ENCODE measurements at places on chromosomes 6 and 20.

- no peak for DNase-seq
These were observed 22.1 kb downstream of the ARMC2 start for GRCh38 chr6:108870357-108870756.

GRCh38 chr6:128062882-128063603 is 162.2 kb upstream of the THEMIS start:
- DNase-seq, result no peak

DNA sequence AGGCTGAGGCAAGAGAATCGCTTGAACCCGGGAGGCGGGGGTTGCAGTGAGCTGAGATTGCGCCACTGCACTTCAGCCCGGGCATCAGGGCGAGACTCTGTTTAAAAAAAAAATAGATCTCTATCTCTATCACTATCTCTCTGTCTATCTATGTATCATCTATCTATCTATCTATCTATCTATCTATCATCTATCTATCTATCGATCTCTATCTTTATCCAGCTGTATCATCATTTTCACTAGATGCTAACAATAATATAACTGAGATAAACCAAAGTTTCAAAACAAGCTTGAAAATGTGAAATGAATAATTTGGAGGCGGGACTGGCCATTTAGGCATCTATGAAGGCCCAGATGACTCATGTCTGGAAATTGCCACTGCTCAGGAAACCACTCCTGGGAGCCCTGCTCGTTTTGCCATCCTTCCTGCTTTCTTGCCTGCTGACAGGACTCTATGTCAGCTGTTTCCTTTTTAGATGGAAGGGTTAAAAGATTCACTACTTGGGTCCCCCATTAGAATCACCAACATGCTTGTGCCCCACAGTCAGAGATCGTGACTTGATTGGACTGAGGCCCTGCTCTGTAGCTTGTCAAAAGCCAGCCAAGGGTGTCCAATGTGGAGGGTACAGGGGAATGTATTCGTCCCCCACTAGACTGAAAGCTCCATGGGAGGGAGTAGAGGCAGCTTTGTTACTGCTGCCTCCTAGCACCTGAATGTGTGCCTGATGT is 61.7 kb downstream of the UTRN start:
- DNase-seq, result no peak

DNA sequence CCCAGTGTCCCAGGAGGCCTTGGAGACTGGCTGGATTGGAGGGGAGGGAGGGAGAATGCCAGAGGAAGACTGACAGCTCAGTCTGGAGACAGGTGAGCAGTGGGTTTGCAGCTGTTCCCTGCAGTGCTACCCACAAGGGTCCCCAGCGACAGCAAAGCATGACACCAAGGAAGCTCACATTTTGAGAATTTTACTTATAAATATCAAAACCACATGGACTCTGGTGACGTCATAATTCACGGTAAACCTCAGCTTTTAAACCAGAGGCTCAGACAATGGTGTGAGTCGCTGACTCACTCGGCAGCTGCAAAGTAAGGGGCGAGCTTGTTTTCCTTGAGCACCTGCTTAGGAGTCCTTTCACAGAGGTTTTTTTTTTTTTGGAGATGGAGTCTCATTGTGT is 65.2 kb downstream of the THBS2 start:
- no peak for DNase-seq

DNA sequence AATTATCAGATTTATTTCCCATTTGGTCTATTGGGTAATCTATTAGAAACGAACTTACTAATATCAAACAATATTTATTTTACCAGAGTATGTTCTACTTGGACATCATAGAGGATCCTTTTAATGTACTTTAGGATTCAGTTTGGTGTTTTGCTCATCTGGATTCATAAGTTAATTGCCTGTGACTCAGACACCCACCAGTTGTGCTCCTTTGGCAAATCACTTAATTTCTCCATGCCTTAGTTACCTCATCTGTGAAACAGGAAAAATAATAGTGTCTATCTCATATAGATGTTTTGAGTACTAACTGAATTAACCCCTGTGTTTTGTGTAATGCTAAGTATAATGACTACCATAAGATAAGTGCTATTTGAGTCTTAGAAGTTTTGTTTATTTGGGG is 292.1 kb downstream of the LAMA2 start:
- DNase-seq, result no peak
